Mammary microvascular endothelial cell (primary cell): ENCODE measurements at places on chromosomes 11 and 22. TPM values are rescaled to one million over a fixed set of nuclear protein-coding genes. Genes with fewer than 3 reads are reported as not detected.

The TYR gene
- total RNA-seq, result not detected in 2 replicates

The FEN1 gene
- 66.6 and 71.7 TPM in 2 replicates for total RNA-seq

The TTC36 gene
- 0.39 TPM in 1 of 2 replicates, not detected in the other for total RNA-seq

The FOXR1 gene
- not detected in 2 replicates for total RNA-seq

The PRRG4 gene
- total RNA-seq, result 0.67 and 0.69 TPM in 2 replicates

The TRAF6 gene
- total RNA-seq, result 8.5 and 9.6 TPM in 2 replicates

The SNX19 gene
- total RNA-seq, result 32.9 and 41.3 TPM in 2 replicates

The OR5B21 gene
- total RNA-seq, result not detected in 2 replicates

The CHRM1 gene
- total RNA-seq, result 0.07 TPM in 1 of 2 replicates, not detected in the other

The SLC17A6 gene
- total RNA-seq, result not detected in 2 replicates

The FAM111B gene
- 11.2 and 12.8 TPM in 2 replicates for total RNA-seq

The RBFOX2 gene
- total RNA-seq, result 76.3 and 79.6 TPM in 2 replicates

The OR10G4 gene
- total RNA-seq, result not detected in 2 replicates

The SLC7A4 gene
- not detected in 2 replicates for total RNA-seq

The ATXN10 gene
- 53.4 and 56.6 TPM in 2 replicates for total RNA-seq

The KDM4D gene
- total RNA-seq, result 0.64 and 1.4 TPM in 2 replicates
